ENCODE measurements at places on chromosomes 4 and X. TPM values are rescaled to one million over a fixed set of nuclear protein-coding genes. Genes with fewer than 3 reads are reported as not detected.

ING2 gene
- total RNA-seq: 2.6 TPM

SCML1 gene
- total RNA-seq: 4.7 TPM

NSUN7 gene
- total RNA-seq: not detected

WWC2 gene
- 20.3 TPM for total RNA-seq

NRK gene
- 0.25 TPM for total RNA-seq

TSPAN7 gene
- total RNA-seq: 9.2 TPM

SLIT2 gene
- 0.13 TPM for total RNA-seq

LSM6 gene
- total RNA-seq: 23.5 TPM

SFRP2 gene
- not detected for total RNA-seq

CT47B1 gene
- total RNA-seq: not detected

BTK gene
- under 0.01 TPM for total RNA-seq

GYG2 gene
- 1.0 TPM for total RNA-seq

USP17L12 gene
- total RNA-seq: not detected

MAGED4B gene
- total RNA-seq: 52.7 TPM

RASSF6 gene
- not detected for total RNA-seq

GAB3 gene
- total RNA-seq: 6.7 TPM

SLITRK4 gene
- total RNA-seq: 0.13 TPM

AKAP4 gene
- not detected for total RNA-seq

RTL9 gene
- total RNA-seq: not detected

ZFX gene
- 57.3 TPM for total RNA-seq

CYBB gene
- total RNA-seq: not detected

GPC3 gene
- not detected for total RNA-seq

KCNE5 gene
- total RNA-seq: 0.13 TPM

SRPK3 gene
- total RNA-seq: 0.13 TPM

PDGFRA gene
- total RNA-seq: 0.13 TPM

RUFY3 gene
- 25.4 TPM for total RNA-seq

SSX3 gene
- not detected for total RNA-seq

TRIM60 gene
- total RNA-seq: not detected

TREX2 gene
- 2.3 TPM for total RNA-seq

TCEAL5 gene
- not detected for total RNA-seq

FRMD7 gene
- total RNA-seq: not detected

CT45A2 gene
- total RNA-seq: not detected

ADGRL3 gene
- 0.13 TPM for total RNA-seq

STAP1 gene
- total RNA-seq: not detected

SEPTIN6 gene
- 15.1 TPM for total RNA-seq

FABP2 gene
- not detected for total RNA-seq

PAGE5 gene
- total RNA-seq: not detected

VCX gene
- not detected for total RNA-seq

RIBC1 gene
- total RNA-seq: 0.13 TPM

ITM2A gene
- total RNA-seq: 95.0 TPM

S100P gene
- total RNA-seq: not detected

MAGEA2 gene
- not detected for total RNA-seq
